ENCODE measurements at places on chromosomes 1 and 21. TPM values are rescaled to one million over a fixed set of nuclear protein-coding genes. Genes with fewer than 3 reads are reported as not detected.

DNA sequence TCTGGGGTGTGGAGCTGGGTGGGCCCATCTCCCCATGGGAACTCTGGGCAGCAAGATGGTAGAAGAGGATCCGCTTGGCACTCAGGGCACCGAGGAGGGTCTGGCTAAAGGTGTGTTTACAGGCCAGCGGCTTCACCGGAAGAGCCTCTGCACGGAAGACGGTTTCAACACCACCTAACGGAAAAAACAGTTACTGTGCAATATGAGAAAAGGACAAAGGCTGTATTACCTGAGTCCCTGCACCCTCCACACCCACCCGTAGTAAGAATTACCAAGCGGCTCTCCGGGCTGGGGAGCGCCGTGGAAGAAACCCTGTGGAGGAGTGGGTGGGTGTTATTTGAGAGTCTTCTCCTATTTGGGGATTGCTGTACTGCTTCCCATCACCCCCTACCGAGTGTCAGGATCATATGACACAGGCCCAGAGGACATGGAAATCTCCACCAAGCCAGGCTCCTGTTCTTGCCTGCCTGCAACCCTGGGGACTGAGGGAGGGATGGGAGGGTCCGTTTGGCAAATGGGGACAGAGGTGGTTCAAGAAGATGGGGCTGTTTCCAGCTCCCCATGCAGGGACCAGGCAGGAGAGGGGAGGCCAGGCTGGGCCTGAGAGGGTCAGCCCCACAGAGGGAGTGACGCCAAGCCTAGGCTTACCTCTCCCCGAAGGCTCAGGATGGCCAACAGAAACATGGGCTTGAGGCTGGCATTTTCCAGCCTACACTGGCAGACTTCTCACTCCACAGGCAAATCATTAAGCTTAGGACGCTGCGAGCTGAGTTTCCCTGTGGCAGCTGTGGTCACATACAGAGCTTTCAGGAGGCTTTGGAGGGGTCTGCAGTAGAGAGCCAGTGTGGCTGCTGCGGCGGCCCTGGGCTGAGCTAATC, 203.5 kb upstream of the TMEM51 start:
- DNase-seq = no peak

NPHS2 gene
- total RNA-seq = not detected

DNA sequence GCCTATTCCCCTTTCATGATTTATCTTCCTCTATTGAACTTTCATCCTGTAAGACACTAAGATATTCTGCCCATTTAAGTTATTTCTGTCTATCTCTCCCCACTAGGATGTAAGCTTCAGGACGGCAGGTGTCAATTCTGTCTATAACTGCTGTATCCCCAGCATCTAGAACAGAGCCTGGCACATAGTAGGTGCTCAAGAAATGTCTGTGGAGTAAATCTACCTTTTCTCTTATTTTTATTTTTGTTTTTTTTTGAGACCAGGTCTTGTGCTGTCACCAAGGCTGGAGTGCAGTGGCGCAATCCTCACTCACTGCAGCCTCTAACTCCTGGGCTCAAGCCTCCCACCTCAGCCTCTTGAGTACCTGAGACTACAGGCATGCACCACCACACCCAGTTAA, 5.6 kb downstream of the CD52 start:
- DNase-seq = no peak

SAMD11 gene
- 2.4 TPM for total RNA-seq
